ENCODE measurements at places on chromosomes 5 and 9.

DNA sequence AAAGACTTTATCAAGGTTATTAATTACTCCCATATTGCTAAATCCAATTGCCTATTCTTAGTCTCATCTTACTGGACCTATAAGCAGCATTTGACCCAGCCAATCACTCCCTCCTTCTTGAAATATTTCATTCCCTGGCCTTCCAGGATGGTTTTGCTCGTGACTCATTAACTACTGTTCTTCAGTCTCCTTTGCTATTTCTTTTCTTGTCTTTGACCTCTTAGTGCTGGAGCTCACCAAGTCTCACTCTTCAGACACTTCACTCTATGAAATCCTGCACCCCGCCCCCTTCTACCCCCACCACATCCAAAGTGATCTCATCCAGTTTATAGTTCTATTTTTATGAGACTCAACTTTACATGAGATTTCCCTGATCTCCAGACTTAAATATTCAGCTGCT is 803.1 kb upstream of the WWC1 start:
- no peak for DNase-seq

DNA sequence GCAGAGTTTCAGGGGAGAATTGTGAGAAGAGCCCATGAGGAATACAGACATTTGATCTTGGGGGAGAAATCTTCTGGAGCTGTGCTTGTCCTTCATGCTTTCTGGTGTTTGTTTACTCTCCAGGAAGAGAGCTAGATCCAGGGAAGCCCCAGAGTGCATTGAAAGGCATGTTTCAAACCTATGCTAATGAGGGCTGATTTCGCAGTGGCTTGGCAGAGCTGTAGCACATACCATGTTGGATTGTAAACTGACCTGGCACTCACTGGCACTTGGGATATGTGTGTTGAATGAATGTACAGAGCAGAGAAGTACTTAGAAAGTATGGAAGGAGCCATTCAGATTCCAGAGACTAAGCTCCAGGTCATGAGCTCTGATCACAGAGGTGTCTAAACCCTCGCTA is 30.9 kb downstream of the TNFSF8 start:
- no peak for DNase-seq

DNA sequence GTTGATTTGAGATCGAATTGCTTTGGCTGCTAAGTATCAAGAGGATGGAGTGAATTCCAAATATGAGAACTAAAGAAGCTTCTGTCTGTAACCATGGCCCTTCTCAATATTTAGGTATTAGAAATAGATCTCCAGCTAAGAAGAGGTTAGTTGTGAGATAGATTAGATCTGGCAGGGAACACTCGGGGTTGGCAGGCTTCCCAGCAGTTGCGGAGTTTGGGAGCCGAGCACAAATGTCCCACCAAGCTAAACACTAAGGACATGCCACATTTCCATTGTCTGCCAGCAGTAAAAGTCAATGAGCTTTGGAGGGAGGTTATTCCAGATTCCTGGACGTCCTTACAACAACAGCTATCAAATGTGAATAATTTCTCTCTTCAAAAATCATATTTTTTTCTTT is 85.8 kb downstream of the TAF11L14 start:
- DNase-seq, result no peak

DNA sequence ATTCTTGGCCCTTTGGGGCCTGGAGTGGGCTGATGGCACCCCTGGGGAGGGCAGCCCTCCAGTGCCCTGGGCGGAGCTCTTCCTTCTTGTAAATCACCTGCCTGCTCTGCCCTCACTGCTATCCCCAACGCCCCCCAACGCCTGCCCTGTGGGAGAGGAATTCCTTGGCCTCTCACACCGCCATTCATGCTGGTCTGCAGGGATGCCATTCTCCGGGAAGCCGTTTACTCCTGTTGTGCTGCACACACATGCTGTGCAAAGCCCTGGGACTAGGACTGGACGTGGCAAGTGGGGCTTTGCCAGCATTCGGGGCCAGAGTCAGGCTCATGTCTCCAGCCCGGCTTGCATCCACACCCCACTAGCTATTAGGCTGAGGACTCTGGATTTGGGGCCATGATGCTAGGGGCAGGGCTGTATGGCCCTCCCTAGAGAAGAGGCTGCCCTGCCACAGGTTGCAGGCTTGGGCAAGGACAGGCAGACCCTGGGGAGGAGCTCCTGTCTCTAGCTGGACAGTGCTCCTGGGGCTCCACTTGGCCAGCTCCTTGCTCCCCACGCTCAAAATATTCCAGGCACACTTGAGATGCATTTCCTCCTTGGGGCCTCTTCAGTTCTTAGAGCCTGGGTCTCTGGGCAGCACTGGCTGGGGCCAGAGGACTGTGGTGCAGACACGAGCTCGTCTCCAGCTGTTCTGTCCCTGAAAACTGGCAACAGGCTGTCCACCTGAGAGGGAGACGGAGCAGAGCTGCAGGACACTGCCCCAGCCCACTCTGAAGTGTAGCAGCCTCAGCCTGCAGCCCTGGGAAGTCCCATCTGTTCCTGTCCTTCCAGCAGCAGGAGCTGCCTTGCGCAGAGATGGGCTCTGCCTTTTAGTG is 226.9 kb downstream of the CACNA1B start:
- DNase-seq, result no peak

DNA sequence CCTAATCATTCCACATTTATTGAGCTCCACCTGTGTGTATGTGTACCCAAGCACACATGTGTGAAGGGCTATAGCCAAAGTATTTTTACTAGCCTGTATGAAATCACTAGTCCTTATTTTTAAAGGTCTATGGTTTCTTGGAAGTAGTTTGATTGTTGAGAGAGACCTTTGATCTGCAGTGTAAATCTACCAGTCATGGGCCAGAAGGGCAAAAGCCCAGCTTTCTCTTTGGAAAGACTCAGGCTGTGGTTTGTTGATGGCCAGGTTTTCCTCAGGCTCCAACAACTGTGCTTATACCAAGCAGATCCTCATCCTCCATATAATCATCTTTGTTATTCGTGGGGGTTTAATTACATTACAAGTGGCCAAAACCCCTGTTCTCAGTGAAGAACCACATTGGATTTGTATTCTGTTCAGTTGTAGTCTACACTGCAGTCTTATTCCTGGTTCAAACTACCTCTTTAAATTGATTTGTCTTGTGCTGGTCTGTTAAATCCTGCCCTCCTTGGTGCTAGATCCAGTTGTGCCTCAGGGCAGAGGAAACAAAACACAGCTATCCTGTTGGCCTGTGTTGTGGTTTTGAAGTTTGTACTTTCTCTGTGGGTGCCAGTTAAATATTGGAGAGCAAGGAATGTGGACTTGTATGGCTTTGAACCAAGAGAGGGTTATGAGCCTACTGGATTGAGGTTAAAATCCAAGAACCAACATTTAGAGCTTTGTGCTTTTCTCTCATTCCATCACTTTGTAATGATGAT is 13.3 kb downstream of the CDC26 start:
- no peak for DNase-seq

DNA sequence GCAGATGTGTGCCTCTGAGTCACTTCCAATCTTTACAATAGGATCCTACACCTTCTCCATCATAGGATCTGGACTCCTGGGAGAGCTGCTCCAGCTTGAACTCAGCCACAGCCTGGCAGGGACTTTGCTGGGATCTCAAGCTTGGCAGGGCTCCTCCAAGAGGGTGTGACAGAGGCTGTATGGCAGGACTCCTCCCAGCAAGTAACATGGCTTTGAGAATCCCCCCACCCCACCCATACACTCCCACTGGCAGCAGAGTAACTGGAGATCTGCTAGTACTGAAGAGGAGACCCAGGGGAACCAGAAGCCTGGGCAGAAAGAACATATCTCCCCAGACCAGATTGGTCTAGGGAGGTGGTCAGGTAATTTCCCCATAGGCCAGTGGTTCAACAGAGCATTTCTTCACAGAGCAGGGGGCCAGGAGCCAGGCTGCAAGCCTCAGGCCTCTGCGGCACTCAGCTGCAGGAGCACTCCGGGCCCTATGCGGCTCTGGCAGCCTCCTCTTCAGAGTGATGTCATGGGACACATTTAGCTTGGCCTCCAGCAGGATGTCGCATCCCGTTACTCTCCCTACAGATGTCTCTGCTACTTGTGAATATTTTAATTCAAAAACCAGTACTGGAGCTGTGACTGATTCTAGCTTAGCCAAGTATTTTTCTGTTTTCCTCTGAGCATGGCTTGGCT is 1.7 kb upstream of the ACSL6 start:
- DNase-seq, result no peak

DNA sequence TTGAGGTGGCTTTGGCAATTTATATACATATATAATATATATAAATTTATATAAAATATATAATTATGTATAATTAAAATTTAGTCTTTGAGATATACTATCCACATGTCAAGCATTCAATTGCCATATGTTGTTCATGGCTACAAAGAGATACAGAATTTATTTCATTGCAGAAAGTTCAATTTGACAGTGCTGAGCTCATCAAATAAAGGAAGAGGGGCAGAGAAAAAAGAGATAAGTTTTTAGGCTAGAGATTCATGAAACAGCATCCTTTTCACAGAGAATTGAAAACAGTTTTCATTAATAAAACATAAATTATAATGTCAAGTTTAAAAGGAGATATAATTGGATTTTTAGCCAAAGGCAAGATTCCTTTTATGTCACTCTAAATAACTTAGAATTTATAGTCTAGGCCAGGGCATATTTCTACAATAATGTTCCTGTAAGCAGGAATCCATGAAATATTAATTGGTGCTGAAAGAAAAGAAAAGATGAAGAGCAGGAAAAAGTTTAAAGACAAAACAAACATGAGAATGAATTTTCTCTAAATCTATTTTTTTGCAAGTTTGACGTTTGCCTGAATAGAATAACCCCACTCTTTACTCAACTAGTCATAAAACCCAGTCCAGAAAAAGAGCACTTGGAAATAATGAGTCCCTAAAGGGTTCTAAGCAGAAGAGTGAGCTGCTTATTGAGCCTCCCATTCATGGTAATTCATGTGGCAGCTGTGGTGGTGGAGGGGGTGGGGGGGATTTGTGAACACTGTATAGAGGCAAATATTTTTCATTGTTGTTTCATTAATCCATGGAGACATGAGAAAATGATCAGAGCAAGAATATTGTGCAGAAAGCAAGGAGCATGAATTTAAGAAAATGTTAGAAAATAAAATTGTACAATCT is 1279.5 kb downstream of the CDH12 start:
- no peak for DNase-seq

DNA sequence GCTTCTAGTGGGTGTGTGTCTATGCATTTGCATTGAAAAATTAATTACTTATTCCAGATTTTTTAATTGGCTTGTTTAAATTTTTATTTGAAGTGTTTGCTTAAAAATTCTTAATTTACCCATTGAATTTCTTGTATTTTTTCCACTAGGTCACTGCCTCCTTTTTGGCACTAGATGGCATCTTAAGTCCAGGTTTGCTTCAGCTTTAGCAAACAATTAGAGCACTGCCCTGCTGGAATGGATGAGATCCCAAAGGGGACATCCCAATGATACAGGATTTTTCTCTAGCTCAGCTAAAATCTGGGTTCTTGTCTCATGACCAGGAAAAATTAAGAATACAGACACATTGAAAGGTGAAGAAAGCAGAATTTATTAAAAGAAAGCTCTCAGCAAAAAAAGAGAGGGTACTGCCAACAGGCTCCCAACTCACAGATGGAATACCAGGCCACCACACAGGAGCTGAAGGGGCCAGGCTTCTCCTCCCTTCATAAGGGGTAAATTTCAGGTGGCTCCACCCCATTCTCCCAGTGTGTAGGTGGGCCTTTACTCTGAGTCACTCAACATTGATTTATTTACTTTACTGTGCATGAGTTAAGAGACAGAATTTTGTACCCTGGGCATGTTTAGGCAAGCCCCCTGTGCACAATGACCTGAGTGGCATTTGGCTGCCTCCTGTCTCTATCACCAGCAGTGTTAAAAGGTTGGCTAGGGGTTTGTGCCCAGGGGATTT is 532.4 kb downstream of the ANXA1 start:
- DNase-seq, result no peak

DNA sequence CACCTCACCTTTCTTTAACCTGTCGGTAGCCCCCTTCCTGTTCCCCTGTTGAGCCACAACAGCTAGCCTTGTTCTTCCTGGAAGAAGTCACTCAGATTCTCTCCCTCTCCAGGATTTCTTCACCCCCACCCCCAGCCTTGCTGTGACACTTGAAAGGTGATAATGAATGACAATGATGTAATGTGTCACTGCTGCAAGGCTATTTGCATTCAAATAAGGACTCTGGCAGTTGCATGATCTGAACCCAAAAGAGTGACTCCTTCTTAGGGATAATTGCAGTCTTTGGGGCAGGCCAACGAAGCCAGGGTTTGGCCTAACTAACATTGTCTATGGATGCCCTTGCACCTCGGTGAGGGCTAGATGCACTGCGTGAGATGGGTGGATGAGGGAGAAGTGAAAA is 154.4 kb upstream of the CLINT1 start:
- no peak for DNase-seq

GRCh38 chr5:84614906-84615305 is 230.2 kb upstream of the EDIL3 start:
- DNase-seq, result no peak

DNA sequence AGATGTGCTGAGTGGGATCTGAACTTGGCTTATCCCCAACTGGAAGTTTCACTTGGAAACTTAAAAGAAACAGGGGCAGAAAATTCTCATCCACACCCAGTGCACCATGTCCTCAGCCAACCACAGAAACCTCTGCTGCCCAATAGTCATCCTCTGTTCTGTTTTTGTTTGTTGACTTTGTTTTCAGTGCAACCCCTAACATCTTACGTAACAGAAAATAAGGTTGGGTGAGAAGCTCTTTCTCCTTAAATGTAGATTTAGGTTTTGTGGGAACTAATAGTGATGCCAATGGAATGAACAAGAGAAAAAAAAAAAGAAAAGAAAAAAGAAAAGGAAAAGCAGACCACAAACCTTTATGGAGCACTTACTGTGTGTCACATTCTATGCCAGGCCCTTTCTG is 262.8 kb downstream of the PAPPA start:
- no peak for DNase-seq

GRCh38 chr9:133653638-133654037 is 17.5 kb downstream of the DBH start:
- DNase-seq, result no peak

DNA sequence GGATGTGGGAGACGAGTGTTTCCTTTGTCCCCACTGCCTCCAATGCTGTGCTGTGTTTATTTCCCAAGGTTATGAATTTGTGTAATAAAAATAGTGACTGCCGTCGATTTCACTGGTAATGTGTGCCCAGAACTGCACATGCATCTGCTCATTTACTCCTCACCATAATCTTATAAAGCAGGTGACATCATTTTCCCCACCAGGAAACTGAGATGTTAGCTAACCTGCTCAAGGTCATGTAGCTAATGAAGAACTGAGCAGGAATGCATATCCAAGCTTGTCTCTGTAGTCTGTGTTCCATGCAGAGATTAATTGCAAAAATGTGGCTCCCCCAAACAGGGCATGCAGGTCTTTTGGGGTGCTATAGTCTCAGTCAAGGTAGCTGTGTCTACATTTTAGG is 224.4 kb downstream of the TENT4A start:
- DNase-seq, result no peak

DNA sequence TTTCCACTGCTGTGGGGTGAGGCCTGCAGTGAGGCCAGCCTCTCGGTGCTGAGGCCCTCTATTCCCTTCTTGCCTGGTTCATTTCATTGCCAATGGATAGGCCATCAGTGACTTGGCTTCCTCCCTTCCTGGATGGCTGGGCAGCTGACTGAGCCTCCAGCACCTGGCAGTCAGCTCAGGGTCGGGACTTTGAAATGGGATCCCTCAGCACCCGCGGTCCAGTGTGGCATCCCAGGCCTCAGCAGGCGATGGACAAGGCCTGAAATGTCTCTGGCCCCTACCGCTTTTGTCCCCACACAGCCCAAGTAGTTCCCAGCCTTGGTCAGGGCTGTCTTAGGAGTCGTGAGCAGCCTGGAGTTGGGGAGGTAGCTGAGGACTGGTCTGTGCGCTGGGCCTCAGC is 17.2 kb downstream of the NDST1 start:
- DNase-seq, result no peak
